GM04503 (cell line): ENCODE measurements at places on chromosomes 7 and 10.
A peak's percentile ranks its signal among the peaks of the same experiment; 100 is the strongest.

DNA sequence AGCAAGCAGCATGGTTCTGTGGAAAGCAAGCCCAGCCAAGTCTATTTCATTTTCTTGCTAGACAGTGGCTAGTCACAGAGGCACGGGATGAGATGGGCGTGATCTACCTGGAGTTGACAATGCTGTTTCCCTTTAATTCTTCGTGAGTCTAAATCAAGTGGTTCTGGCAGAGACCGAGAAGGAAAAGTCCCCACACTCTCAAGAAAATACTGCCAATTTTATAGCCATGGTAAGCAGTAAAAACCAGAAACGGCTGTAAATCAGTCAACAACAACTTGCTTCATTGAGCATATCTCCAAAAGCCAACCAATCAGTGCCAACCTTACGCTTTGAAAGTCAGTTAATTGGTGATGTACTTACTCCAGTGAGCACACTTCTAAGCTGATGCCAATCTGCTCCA, 223.4 kb downstream of the SEC23IP start:
- DNase-seq = no peak

DNA sequence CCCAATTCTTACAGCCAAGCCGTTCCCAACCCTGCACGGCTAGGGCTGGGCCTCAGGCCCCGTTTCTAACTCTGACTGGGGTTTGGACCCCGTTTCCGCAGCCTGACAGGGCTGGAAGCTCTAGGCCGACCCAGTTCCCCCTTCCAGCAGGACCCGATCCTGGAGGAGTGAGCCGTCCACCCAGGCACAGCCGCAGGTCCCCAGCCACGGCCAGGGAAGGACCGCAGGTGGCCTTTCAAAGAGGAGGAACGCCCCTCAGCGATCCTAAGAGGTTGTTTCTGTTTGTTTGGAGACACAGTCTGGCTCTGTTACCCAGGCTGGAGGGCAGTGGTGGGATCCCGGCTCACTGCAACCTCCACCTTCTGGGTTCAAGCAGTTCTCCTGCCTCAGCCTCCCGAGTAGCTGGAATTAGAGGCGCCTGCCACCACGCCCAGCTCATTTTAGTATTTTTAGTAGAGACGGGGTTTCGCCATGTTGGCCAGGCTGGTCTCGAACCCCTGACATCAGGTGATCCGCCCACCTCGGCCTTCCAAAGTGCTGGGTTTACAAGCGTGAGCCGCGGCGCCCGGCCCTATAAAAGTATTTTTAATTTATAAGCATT, 778 bp upstream of the GET4 start:
- no peak for DNase-seq

- no peak for DNase-seq
Observed at GRCh38 chr10:132912713-132913558, 29.4 kb downstream of the CFAP46 start.

GRCh38 chr7:132145063-132145462, 431.2 kb downstream of the PLXNA4 start:
- no peak for DNase-seq

- DNase-seq = no peak
Observed at GRCh38 chr7:53657586-53657985, 622.2 kb downstream of the POM121L12 start.

DNA sequence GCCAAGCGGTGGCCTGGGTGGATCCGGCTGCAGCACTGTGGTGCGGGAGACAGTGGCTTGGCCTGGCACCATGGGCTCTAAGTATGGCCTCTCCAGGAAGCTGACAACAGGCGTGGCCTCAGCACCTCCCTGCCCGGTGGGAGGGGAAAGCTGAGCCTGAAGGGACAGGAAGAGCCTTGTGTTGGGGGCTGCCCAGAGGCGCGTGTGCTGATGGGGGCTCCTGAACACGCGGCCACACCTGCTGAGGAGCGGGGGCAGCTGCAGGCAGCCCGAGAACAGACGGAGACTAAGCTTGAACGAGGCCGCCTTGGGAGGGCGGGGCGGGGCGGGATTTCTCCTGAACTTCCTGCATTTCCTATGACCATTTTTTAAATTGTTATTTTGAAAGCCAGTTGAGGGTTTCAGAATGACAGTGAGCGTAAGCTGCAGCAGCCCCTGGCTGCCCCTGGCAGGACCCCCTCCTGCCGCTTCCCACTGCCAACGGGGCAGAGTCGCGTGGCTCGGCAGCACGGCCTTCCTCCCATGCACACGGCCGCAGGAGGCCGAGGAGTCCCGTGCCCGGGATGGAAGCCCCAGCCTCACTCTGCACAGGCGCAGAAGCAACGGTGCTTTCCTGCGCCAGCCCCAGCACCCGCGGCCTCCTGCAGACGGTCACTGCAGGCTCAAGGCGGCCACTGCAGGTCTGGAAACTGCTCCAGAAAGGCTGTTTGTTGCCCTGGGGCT, 43.2 kb downstream of the DPYSL4 start:
- no peak for DNase-seq

DNA sequence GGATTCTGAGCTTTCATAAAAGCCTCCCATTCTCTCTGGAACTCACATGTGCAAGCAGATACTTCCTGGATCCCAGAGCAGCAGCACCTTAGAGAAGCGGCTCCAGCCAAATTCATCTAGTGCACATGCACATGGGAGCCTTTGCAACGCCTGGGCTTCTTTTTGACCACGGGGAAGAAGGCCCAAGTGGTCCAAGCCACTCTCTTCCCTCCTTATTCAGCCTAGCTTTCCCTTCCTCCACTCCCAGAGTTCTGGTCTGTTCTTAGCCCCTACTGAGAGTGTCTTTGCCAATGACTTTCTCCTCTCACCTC, 118.7 kb downstream of the ZNF365 start:
- DNase-seq = no peak

- DNase-seq = no peak
Observed at GRCh38 chr7:144384555-144385245, 18.8 kb downstream of the NOBOX start.

- DNase-seq = no peak
Observed at GRCh38 chr7:157514306-157514705, 177.5 kb downstream of the DNAJB6 start.

DNA sequence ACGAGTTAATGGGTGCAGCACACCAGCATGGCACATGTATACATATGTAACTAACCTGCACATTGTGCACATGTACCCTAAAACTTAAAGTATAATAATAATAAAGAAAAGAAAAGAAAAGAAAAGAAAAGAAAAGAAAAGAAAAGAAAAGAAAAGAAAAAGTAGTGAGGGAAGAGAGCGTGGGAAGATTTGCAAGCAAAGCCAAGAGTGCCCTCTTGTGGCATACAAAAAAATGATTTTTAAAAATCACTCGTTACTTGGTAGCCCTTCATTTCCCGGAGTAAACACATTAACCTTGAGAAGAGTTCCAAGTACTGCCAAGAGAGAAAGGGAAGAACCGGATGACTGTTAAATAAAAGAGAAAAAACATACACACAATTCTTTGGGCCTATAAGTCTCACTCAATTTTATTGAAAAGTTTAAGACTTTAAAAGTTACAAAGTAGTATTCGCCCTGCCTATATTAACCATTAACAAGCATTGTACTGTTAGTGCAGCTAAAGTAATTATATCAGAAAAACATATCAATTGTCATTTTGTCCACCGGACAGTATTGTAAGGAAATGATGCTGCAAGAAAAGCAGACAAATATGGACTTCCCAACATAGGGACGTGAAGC, 6.2 kb upstream of the CH25H start:
- DNase-seq = no peak

DNA sequence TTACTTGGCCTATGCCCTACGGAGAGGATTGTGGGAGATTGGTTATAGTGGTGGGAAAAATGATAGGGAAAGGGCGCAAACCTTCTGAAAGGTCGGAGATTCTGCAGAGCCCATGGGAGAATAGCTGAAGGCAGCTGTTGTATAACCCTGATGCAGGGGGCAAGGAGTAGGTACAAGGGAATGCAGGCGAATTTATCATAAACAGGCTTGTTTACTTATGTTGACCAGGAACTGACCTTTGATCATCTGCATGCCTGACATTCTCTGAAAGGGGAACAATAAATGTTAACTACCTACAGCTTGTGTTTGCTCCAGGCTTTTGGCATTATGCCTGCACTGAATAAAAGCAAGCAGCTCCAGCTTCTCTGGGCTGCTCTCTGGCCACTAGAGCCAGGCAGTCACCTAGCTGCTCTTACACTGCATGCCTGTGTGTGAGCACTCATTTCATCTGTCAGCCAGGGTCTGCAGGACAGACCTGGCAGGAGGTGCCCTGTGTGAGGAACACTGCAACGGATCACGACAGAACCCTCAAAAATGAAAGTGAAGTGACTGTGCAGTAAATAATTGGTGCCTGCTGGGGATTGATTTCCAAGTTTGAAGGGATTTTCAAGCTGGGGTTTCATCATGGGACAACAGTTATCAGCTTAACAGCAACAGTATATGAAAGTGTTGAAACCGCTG, 31.1 kb upstream of the ABCA13 start:
- peak; percentile 38 for DNase-seq

- no peak for DNase-seq
Observed at GRCh38 chr10:7354330-7355047, 56.3 kb downstream of the SFMBT2 start.

- DNase-seq = no peak
Observed at GRCh38 chr10:129810-130209, 5.4 kb upstream of the ZMYND11 start.

DNA sequence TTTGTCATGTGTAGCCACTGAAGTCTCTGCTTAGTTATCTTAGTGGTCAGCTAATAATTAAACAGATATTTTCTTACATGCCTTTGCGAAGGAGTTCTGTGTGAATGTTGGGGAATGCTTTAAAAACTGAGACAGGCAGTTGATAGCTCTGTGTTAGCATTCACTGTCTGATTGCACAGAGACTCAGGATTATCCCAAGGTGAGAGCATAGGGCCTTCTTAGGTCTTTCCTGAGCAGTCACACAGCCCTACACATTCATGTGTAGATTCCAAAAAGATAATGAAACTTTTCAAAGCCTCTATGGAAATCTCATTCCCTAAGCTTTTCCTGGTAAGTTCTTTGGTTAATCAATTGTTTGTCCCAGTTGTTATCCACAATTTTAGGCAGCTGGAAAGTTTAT, 67.7 kb downstream of the CASD1 start:
- no peak for DNase-seq
